8988T (cell line): ENCODE measurements at places on chromosomes 2 and 18.

DNA sequence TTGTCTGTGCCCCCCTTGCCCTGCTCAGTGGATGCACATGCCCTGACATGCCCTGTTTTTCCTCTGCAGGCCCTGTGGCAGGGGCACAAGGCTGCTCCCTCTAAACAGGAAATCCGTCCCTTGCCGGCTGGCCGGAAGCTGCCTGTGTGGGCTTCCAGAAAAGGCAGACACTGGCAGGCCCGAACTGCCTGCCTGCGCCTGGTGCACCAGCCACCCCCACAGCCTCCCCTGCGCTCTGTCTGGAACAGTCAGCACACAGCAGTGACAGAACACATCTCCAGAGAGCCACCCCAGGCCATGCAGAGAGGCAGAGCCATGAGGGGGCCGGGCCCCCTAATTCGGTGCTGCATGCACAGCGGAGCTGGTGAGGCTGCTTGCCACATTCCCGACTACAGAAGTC lies 33.5 kb downstream of the LOXHD1 start:
- no peak for DNase-seq

GRCh38 chr2:233426619-233427342 lies 72.5 kb downstream of the DGKD start:
- DNase-seq: no peak

DNA sequence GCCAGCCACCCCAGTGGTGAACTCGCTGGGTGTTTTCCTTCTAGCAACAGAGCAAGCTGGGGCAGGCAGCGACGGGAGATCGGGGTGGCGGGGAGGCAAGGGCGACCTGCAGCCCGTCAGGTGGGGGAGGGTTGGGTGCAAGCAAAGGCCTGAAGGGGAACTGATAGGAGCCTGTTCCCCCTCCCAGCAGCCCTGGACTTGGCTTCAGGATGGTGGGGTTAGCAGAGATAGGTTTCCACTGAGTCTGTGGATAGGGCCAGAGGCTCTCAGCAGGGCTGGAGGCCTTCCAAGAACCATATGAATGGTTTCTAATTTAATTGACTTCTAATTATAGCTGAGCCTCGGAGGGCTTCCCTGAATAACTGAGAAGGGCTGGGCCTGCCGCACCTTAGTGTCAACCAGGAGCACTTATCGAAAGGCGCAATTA lies 55.3 kb downstream of the EDAR start:
- no peak for DNase-seq

DNA sequence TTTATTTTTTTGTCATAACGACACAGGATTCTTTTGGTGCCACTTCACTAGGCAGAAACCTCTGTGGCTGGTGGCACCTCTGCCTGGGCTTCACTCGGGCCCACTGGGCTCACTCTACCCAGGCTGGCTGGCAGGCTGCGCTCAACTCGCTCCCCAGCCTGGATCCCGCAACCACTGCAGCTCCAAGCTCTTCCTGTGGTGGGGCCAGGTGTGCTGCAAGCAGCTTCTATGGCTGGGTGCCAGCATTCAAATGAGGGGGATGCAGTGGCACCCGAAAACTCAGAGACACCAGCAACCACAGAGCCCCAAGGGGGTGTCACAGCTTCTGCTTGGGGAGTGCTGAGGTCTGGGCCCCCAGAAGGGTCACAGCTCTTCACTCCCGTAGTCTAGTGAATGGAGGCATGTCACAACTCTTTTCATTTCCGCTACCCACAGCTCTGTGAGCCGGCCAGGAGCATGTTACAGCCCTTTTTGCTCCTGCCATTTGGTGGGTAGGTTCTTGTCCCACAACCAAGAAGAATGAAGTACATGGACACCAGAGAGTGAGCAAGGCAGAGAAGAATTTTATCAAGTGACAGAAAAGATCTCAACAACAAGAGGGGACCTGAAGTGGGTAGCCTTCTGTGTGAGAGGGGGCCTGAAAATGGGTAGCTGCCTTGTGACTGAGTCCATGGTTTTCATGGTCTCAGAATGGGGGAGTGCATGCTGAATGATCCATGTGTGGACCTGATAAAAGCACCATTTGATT lies 170.1 kb downstream of the UBR3 start:
- no peak for DNase-seq

GRCh38 chr2:232976666-232977437 lies 36.2 kb downstream of the NGEF start:
- no peak for DNase-seq
